Adrenal gland (tissue), 19 donors: ENCODE measurements at places on chromosomes 7 and 10.

- peak; percentile 92 for DNase-seq
Measured at GRCh38 chr10:130190055-130190736, 54.0 kb downstream of the GLRX3 start.

DNA sequence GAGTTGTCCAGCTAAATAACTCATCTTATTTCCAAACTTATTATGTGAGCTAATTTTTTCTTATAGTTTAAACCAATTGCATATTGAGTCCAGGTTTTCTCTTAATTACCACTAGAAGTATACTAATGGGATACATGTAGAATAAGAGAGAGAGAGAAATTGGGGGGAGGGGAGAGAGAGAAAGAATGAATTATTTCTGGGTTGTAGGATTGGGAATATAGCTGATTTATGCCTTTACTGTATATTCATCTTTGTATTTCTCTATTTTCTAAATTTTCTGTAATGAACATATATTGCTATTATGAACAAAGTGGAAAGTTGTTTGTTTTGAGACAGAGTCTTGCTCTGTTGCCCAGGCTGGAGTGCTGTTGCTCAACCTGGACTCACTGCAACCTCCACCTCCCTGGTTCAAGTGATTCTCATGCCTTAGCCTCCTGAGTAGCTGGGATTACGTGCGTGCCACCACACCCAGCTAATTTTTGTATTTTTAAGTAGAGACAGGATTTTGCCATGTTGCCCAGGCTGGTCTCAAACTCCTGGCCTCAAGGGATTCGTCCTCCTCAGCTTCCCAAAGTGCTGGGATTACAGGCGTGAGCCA, 26.1 kb upstream of the ITGB1 start:
- no peak for DNase-seq

DNA sequence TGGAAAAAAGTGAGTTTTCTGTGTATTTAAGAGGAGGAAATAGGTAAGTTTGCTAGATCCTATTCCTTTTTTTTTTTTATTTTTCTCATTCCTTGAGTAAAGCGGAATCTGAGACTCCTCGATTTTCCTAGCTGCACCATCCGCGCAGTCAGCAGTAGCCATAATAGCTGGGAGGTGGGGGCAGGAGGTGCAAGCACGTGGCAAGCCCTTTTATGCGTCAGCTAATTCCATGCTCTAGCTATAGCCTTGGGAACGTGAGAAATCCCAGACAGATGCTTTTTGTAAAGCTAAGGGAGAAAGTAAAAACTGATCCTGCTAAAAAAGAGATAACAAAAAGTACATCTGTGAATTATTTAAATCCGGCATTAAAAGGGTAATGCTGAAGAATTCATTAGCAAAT, 33.2 kb upstream of the TPK1 start:
- DNase-seq, result no peak

- DNase-seq, result no peak
Measured at GRCh38 chr10:69780077-69780476, 21.6 kb upstream of the COL13A1 start.

DNA sequence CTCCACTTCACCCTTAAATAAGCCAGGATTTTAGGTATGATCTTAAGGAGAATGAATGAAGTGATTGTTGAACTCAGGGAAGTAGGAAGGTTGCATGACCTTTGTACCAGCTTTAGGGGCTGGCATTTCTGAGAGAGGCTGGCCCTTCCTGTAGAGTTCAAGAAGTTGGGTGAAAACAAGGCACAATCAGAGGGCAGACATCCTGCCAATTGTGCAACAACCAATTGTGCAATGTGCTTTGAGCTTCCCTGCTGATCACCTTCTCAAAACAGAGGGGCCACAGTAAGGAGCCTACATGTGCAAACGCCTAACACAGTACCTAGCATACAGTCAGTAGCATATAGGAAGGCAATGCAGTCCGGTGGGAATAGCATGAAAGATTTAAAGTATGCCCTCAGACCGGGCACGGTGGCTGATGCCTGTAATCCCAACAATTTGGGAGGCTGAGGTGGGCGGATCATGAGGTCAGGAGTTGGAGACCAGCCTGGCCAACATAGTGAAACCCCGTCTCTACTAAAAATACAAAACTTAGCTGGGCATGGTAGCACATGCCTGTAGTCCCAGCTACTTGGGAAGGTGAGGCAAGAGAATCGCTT, 5.4 kb downstream of the CPVL start:
- peak; percentile 60 for DNase-seq

GRCh38 chr7:25037325-25037724, 57.3 kb upstream of the OSBPL3 start:
- DNase-seq, result no peak

GRCh38 chr10:102462512-102463054, 11.2 kb upstream of the C10orf95 start:
- DNase-seq, result no peak

DNA sequence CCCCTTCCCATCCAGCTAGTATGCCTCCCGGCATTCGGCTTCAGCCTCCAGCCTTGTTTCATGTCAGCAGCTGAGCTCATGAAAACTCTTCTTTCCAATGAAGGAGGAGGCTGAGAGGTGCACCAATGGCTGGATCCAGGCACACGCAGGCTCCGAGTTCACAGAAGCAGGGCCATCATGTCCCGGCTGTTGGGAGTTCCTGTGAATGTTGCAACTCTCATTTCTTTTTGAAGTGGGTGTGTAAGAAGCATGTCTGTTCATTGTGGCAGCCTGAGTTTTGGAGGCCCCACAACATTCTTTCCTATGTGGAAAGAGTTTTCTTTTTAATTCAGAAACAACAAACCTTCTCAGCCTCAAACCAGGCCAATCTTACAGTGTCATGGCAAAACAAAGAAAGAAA, 89.7 kb downstream of the PTPRE start:
- peak; percentile 35 for DNase-seq

- no peak for DNase-seq
Measured at GRCh38 chr10:9800571-9800970, 1217.1 kb upstream of the CELF2 start.

DNA sequence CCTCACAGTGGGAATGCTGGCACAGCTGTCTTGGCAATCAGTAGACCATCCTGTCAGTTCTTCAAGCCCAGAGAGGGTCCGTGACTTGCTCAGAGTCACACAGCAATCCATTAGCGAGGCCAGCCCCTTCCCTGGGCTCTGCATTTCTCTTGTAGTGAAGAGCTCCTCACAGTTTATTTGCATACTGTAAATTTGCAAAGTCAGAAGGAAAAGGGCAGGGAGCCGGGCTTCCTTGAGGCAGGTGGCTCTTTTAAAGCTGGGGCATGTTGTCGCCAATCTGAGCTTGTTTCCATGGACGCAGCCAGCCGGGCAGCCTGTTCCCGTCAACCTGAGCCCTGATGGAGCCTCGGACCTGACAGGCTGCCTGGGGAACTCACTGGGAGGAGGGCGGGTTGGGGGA, 123.4 kb downstream of the CUX1 start:
- no peak for DNase-seq

- DNase-seq, result peak; percentile 78
Measured at GRCh38 chr10:79322616-79323543, 24.4 kb upstream of the PPIF start.

DNA sequence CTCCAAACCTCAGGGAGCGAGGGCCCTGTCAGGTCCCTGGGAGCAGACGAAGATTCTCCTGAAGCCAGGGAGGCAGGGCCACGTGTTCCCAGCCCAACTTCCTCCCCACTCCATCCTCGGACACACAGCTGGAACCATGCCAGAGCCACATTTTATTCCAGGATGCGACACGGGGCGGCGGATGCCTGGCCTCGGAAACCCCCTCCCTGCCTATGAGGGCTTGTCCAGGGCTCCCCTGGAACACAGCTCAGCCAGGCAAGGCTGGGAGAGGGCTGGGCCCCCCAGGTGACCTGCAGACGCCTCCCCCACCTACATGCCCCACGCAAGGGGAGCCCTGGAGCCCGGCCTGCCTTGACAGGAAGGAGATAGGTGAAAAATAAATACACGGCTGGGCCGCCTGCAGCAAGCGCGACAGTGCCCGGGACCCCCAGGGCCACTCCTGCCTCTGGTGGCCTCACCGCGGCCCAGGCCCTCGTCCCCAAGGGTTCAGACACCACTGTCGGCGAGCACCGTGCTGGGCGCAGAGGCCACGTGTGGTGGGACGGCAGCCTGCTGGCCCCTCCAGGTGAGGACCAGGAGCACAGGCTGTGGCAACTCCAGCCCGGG, 21.5 kb downstream of the GET4 start:
- peak; percentile 79 for DNase-seq

GRCh38 chr7:22363756-22364422, 6.9 kb upstream of the RAPGEF5 start:
- no peak for DNase-seq

DNA sequence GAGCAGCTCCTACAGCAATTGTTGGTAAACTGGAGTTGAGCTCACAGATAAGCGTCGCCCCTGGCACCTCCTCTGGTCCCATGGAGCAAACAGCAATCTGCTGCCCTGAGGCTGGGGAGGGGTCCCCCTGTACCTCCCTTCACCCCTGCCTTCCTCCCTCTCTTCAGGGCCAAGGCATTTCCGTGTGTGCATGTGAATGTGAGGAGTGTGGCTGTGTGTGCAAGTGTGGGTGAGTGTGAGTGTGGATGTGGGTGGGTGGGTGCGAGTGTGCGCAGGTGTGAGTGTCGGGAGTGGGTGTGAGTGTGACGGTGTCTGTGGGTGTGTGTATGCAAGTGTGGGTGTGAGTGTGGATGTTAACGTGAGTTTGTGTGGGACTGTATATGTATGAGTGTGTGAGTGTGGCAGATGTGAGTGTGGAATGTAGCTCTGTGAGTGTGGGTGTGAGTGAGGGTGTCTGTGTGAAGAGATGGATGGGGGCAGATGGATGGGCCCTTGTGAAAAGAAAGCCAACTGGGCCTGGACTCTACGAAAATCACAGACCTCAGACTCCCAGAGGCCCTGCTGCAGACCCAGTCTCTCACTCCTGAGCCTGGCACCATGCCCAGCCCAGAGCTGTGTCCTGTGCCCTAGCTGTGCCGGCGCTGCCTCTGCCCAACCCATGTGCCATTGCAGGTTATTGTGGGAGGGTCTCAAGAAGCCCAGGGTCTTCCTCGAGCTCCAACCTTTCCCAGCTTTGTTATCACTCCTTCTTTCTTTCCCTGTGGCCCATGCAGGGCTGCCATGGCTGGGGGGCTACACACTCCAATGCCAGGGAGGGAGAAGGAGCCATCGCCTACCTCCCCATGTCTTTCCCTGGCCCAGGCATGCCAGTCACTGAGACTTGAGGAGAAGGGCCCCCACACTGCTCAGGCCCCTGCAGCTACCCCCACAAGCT, 73.9 kb downstream of the GRID1 start:
- no peak for DNase-seq

DNA sequence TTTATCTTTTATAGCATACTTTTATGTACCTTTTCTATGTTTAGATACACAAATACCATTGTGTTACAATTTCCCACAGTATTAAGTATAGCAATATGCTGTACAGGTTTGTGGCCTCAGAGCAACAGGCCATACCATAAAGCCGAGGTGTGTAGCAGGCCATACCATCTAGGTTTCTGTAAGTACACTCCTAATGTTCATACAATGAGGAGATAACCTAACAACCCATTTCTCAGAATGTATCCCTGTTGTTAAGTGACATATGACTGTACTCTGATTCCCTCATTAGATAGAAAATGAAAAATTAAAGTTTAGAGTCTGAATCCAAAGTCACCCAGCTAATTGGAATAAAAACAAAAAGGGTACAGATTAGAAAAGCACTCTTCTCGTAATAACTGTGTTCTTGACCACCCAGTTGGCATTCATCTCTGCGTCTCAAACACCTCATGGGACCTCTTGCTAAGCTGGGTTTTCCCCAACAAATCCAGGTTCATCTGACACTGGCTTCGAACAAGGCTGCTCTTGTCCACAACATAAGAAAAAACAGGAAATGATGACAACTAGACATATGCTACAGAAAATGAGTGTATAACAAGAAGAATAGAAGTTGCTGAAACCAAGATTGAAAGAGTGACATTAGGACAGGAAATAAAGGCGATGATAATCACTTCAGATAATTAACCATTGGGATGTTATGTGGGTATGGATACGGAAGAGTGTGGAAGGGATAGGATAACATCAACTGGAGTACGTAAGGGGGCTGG, 1.4 kb downstream of the NDUFB8 start:
- DNase-seq, result no peak

DNA sequence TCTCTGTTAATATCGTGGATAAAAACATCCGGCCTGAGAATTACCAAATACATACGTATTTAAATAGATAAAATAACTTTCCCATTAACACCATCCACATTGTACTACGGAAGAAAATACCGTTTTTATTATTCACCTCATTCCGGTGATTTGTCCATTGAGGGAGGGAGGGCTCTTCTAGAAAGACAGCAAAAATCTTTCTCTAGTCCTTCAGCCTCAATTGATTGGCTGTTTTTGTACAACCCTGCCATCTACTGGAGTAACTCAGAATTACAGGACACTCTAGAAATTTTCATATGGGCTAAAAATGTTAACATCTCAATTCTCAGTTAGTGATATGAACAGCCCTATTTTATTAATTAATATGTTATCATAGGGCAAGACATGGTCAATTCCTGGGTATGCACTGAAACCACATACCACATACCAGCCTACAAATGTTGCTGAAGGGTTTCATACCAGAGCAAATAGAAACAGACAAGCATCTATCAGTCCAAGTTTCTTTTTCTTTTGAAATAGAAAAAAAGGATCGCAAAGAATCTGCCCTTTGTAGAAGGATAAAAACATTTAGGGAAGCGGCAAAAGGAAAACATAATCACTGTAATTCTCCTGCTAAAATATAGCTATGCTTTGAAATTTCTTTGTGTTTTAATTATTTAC, 55.8 kb upstream of the CDCA7L start:
- DNase-seq, result peak; percentile 3

- DNase-seq, result no peak
Measured at GRCh38 chr7:29138588-29138987, 7.7 kb downstream of the CPVL start.

- DNase-seq, result no peak
Measured at GRCh38 chr7:24025094-24025493, 258.9 kb upstream of the NPY start.

- no peak for DNase-seq
Measured at GRCh38 chr10:82440775-82441174, 565.8 kb downstream of the NRG3 start.

GRCh38 chr7:157587051-157587804, 250.4 kb downstream of the DNAJB6 start:
- no peak for DNase-seq

DNA sequence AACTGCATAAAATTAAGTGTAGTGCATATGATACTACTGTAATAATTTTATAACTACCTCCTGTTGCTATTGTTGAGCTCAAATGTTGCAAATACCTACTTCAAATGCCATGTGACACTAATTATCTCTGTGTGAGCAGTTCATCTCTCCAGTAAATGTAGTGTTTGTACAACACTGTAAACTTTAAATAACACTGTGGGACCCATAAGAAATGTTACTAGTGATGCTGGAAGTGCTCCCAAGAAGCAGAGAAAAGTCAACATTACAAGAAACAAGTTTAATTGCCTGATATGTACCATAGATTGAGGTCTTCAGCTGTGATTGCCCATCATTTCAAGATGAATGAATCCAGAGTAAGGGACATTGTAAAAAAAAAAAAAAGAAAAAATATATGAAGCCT, 39.9 kb downstream of the RALA start:
- DNase-seq, result no peak

- DNase-seq, result no peak
Measured at GRCh38 chr7:2932402-2933251, 88.5 kb upstream of the GNA12 start.
